ENCODE measurements at places on chromosomes 6 and 20.

- DNase-seq, result no peak
Observed at GRCh38 chr6:93784794-93785693, 365.7 kb upstream of the EPHA7 start.

- peak; percentile 77 for DNase-seq
Observed at GRCh38 chr20:9119776-9120175, 50.9 kb downstream of the PLCB4 start.

DNA sequence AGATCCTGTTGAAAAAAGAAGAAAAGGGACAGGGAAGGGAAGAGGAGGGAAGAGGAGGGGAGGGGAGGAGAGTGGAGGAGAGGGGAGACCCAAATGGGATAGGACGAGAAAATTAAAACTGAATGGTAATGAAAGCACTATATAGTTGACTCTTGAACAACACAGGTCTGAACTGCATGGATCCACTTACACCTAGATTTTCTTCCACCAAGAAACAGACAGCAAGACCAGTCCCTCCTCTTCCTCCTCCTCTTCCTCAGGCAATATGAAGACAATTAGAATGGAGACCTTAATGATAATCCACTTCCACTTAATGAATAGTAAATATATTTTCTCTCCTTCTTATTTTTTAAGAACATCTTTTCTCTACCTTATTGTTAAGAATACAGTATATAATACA is 113.5 kb downstream of the EPB41L2 start:
- no peak for DNase-seq

- DNase-seq, result peak; percentile 79
Observed at GRCh38 chr6:3848925-3849605, at the start of gene FAM50B. Gene FAM50B (plus strand): TSS chr6:3849373. CDS start chr6:3849812, 439 bp downstream.

DNA sequence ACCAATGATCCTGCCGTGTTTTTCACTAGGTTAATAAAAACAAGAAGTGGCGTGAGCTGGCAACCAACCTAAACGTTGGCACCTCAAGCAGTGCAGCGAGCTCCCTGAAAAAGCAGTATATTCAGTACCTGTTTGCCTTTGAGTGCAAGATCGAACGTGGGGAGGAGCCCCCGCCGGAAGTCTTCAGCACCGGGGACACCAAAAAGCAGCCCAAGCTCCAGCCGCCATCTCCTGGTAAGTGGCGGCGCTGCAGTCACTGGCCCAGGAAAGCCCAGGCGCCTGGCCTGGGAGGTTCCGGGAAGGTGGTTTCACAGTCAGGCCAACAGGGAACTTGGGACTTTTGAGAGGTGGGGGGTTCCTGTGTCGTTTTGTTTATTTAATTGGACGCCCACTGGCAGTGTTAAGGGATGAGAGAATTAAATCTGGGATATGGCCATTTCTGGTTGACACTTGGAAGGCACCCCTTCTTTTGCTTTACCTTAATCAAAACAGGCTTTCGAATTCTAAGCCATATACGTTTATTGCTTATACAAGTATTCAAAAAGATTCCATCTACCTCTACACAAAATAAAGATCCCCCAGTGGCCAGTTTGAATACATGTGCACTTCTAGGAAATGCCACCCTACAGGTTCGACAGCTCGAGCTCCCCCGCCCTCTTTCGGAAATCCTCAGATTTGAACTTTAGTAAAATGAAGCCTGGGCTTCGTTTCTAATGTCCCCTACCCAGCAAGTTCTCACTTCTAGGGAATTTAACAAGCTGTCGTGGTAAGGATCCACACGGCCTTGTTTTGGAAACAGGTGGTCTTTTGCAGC is 138.9 kb downstream of the TMEM242 start:
- DNase-seq, result peak; percentile 88

DNA sequence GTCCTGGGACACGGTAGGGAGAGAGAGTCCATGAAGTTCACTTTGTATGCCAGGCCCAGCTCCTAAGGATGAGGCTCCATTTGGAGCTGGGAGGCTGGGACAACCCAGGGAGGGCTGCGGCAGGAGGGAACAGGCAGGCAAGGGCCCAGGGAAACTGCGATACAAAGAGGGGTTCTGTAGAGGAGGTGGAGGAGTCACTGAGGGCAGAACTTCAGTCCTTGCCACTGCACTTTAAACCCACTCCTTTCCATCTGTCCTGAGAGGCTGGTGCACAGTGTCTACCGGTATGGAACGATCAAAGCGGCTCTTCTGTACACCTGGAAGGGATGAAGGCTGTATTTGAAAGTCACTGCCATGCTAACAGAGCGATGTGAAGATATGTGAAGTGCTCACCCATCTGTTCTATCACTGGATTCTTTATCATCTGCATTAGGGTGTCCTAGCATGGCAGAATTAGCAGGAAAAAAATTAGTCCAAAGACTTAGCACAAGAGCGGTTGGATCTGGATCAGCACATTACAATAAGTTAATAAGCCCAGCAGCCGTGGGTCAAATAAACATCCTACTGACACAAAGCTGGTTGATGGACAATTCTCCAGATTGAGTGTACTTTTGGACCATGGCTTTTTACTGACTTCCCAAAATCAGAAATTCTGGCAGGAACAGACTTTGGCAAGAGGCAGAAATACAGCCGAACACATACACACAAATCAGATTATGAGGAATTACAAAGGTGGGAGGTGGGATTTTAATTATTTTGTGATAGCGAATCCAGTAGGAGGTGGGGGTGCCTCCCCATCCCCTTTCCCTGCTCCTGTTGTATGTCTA is 20.9 kb upstream of the ZFAND3 start:
- DNase-seq, result no peak

DNA sequence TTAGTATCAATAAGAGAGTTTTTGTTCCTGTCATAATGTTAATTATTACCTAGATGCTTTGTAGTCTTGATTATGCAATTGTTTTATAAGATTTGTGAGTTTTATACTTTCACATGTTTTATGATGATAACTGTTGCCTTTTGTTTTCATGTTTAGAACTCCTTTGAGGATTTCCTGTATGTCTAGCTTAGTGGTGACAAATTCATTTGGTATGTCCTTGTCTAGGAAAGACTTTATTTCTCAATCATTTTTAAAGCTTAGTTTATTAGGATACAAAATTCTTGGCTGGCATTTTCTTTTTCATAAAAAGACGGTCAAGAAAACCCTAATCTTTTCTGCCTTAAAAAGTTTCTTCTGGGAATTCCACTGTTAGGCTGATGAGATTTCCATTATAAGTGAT is 849.9 kb upstream of the EYS start:
- no peak for DNase-seq

DNA sequence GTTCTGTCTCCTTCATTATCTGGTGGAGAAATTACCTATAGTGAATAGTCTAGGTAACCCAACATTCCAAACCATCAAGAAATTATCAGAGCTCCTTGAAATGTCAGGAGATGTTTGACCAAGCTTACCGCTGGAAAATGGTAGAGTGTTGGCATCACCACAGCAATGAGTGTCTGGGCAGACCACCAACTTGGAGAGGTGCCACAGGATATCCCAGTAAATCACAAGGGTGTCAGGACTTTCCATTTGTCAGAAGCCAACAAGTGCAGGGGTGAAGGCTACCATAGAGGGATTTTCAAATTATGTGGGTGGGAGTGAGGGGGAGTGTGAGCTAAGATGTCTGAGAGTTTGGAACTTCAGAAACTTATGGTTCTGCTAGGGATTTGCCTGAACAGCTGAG is 73.2 kb downstream of the VGLL2 start:
- no peak for DNase-seq

DNA sequence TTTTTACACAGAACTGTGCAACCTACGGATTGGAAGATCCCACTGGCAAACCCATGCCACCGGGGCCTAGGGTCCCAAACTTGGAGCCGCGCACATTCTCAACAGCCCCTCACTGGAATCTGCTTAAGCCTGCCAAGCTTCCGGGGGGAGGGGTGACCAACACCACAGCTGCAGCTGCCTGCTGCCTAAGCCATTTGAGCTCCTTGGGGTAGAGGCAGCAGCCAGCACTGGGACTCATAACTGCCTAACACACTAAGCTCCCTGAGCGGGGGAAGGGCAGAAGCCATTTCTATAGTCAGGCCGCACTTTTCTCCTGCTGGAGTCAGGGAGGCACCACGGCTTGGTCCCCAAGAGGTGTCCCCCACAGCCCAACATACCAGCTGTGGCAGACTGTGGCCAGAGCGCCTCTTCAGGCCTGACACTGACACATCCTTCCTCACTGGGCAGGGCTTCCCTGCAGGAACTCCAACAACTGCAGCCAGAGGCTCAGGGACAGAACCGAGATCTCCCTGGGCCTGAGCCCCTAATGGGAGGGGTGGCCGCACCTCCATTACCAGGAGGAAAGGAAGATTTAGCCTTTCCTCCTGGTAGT is 270.3 kb upstream of the ECI2 start:
- DNase-seq, result no peak

GRCh38 chr6:37906121-37906520 is 86.6 kb downstream of the ZFAND3 start:
- no peak for DNase-seq

DNA sequence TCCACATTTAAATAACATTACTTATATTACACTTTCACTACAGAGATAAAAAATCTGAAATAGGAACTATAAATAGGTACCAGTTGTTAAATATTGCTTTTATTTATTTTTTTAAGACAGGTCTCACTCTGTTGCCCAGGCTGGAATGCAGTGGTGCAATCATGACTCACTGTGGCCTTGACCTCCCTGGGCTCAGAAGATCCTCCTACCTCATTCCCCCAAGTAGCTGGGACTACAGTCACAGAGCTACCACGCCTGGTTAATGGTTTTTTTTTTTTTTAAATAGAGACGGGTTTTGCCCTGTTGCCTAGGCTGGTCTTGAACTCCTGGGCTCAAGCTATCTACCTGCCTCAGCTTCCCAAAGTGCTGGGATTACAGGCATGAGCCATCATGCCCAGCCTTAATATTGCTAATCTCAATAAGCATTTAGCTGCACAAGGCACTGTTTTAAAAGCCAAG is 17.3 kb downstream of the EEF1E1 start:
- DNase-seq, result no peak

GRCh38 chr6:164996838-164997237 is 312.6 kb downstream of the C6orf118 start:
- no peak for DNase-seq

GRCh38 chr6:154882107-154882506 is 113.0 kb upstream of the TIAM2 start:
- DNase-seq, result no peak

DNA sequence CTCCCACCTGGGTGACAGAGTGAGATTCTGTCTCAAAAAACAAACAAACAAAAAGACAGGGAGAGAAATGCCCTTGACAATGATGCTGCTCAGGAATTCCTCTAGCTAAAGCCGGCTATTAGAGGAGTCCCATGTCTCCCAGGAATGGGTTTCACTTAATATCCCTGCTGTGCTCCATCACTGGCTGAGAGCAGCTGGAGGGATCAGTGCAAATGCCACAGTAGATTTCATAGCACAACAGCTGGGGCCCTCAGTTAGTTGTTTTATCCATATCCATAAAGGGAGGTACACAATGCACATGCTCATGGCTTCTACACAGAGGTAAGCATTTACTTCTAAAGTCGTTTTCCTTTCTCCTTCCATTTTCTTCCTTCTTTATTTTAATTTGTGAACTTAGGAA is 742.0 kb upstream of the POU3F2 start:
- DNase-seq, result no peak

DNA sequence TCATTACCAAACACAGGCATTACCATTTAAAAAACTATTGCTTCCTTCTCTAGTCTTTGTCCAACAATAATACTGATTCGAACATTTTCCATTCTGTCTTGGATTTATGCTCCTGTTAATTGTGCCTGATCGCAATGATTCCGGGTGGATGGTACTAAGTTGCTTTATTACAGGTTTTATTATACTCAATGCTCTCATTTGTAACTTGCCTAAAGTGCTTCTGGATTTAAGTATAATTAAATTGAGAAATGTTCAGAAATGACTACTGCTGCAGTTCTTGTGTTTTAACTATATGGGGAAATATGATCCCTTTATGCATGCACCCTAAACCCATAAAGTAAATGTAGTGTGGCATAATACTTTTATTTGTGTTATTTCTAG is 7.2 kb downstream of the TFAP2A start:
- no peak for DNase-seq

- DNase-seq, result no peak
Observed at GRCh38 chr6:169963581-169964297, 212.3 kb downstream of the ERMARD start.
